ENCODE measurements at places on chromosomes 4 and X.

DNA sequence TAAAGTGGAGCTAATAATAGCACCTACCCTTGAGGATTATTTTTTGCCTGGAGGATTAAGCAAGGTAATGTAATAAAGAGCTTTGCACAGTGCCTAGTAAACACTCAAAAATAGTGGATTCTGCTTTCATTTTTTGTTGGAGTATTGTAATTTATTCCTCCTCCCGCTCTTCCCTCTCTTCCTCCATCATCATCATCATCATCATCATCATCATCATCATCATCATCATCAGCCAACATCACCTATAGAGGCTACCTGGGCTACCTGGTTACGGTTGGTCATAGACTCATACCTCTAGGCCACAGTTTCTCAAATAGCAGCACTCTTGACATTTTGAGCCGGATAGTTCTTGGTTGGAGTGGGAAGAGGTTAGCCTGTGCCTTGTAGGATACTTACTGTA is 126.9 kb upstream of the TEX13A start:
- DNase-seq, result no peak

- peak; percentile 94 for DNase-seq
Measured at GRCh38 chr4:78775303-78776078, 659 bp upstream of the BMP2K start.

DNA sequence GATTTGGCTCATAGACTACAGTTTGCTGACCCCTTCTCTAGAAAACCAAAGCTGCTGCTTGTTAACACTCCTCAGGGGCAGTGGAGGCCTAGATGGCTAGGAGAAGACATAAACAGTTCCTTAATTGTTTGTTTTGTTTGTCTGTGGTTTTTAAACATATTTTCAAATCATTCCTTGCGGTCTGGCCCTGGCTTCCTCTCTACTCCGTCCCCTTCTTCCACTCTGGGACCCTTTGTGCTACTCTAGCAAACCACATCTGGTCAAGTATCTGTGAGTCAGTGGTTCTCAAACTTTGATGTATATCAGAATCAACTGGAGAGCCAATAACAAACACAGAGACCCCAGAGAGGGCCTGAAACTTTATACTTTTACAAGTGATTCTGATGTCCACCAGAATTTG is 36.1 kb downstream of the FRMPD4 start:
- no peak for DNase-seq

DNA sequence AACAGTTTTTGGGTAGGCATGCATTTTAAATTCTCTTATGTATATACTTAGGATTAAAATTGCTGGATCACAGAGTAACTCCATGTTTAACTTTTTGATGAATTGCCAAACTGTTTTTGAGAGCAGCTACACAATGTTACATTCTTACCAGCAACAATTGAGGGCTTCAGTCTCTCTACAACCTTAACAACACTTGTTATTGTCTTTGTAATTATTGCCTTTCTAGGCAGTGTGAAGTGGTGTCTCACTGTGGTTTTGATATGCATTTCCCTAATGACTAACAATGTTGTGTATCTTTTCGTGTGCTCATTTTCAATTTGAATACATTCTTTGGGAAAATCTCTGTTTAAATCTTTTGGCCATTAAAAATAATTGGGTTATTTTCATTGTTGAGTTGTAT is 17.3 kb upstream of the F11 start:
- no peak for DNase-seq

GRCh38 chrX:56107320-56107719 is 124.8 kb upstream of the KLF8 start:
- DNase-seq, result no peak

GRCh38 chr4:8912089-8912455 is 40.4 kb upstream of the HMX1 start:
- DNase-seq, result no peak

DNA sequence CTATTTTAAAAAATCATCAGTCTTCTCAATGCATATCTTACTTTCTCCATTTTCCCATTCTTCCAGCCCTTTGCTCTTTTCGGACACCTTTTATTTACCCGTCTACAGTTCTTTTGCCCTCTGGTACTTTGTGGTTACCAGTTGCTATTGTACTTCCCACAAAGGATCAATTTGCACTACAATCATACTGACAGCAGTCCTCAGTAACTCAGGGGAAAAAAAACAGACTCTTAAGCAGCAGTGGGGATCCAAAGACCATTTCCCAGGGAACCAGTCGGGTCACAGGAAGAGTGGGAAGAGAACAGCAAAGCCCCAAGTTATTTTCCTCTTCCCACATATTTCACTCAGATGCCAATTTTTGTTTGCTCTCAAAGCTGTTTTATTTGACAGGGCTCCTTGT is 23.1 kb downstream of the DMD start:
- no peak for DNase-seq

- DNase-seq, result no peak
Measured at GRCh38 chr4:84565951-84566350, 17.0 kb upstream of the CDS1 start.

GRCh38 chr4:167233685-167234315 is 494 bp downstream of the SPOCK3 start:
- DNase-seq, result peak; percentile 35

- DNase-seq, result peak; percentile 28
Measured at GRCh38 chrX:43949669-43950068, 23.5 kb downstream of the NDP start.

- DNase-seq, result no peak
Measured at GRCh38 chrX:146264763-146265375, 447.2 kb downstream of the SLITRK2 start.

DNA sequence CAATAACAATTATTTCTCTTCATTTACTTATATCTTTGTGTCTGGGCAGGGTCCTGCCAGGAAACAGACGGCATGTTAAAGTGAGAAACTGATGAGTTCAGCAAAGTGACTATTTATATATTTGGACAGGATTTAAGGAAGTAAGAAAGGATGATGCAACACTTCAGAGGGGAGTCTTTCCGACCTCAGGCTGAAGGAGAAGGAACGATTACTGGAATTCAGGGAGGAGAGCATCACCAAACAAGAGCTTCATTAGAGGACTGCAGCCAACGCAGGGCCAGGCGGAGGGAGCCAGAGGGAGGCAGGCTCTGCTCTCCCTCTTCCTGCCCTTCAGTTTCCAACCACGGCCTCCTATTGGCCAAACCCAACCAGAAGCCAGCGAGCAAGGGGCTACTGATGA is 1.5 kb upstream of the TLR7 start:
- no peak for DNase-seq

DNA sequence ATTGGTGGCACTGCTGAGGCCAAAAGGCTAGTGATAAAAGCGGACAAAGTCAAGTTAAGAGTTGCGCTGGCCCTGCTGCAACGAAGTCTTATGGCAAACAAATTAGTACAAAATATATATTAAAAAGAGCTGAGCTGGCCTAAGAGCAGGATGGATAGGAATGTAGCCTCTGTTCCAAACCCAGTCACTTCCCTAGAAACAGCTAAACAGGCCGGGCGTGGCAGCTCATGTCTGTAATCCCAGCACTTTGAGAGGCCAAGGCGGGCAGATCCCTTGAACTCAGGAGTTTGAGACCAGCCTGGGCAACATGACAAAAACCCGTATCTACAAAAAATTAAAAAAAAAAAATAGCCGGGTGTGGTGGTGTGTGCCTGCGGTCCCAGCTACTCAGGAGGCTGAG is 32.4 kb upstream of the UGDH start:
- no peak for DNase-seq

DNA sequence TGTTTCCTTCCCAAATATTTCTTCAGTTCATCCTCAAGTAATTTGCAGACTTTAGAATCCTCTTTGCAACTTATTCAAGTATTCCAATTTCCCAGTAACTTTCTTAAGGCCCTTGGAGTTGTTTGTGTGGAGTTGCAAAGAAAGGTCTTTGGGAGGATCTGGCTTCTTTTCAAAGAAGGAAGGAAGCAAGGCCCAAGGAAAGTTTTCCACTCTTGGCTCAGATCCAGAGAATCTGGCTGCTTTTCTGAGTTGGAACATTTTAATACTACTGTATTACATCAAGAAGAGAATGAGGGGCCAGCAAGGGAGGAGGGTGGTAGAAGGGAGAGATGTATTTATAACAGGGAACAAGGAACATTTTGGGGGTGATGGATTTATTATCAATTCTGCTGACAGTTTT is 10.5 kb downstream of the CDX4 start:
- DNase-seq, result no peak

- DNase-seq, result peak; percentile 63
Measured at GRCh38 chr4:113394730-113395530, 345.5 kb downstream of the ANK2 start.

DNA sequence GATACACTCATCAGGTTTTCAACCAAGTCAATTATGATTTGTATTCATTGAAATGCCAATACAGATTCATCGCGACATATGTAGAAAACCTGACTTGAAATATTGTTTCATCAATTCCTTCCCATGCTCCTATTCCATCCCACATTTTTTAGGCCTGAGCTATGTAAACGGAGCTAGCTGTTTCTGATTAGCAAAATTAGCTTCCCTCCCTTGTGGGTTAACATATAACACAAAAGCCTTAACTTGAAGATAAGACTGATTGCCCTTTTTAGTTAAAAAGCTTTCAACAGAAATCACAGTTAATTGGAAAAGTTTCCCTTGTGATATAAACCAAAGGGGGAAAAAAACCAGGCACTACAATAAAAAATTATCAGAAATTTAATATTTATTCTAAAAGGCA is 32.8 kb upstream of the DCLK2 start:
- no peak for DNase-seq

DNA sequence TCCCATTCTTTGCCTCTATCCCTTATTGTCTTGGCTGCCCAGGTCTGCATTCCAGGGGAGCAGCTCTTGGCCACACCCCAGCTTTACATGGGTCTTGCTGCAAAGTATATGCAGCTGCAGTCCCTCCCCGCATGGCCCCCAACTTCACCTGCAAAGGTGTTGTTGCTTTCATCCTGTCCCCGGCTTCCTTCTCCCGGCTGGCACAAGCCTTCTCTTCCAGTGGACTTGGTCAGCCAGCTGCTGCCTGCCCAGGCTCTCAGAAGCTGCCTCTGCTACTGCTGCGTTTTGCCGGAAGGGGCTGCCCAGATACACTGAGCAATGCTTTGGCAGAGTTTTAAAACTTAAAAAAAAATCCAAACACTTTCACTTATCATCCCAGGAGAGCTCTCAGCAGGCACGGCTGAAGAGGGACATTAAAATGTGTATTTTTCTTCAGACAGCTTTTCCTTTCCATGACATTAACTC is 121.2 kb upstream of the PDLIM3 start:
- no peak for DNase-seq

DNA sequence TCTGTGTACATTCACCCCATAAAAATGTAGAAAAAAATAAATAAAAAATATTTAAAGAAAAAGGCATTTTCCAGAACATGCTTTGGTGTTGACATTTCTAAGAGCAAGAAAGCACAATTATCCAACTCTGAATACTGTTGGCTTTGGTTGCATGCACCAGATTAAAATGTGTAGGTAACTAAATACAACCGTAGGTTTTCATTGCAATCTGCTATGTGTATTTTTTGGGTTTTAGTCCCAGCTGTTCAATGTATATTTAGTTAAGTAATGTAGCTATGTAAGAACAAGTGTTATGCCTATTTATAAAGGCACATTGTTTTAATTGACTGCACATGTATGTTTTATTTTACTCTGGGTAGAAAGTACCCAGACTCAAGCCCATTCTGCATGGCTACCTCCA is 108.1 kb upstream of the PAQR3 start:
- no peak for DNase-seq

DNA sequence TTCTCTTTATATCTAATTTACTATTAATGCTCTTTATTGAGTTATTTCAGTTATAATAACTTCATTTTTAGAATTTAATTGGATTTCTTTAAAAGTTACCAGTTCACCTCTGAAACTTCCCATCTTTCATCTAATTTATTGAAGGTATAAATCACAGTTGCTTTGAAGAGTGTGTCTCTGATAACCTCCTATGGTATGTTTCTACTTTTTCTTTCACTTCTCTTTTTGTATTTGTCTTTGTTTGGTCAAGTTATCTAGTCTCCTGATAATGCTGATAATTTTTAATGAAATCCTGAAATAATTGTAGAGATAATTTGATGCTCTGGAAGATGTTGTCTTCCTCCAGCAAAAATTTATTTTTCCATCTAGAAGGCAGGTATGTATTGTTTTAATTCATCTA is 141.6 kb upstream of the NPY2R start:
- no peak for DNase-seq

DNA sequence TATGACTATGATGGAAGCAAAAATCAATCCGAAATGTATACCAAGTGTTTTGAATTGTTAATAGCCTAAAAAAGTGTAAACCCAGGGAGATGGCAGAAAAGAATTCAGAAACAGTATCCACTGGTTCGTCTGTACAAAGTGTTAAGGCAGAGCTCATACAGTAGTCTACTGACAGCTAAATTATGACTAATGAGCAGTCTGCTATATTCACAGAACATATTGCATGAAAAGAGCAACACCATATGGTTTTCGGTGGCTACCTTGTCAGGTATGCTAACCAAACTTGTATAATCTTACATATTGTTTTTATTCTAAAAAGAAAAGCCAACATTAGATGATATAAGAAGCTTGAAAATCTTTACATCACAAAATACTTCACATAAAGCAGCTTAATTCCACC is 18.5 kb downstream of the EPHA5 start:
- no peak for DNase-seq

- no peak for DNase-seq
Measured at GRCh38 chr4:142565771-142566170, 280.3 kb downstream of the INPP4B start.

- no peak for DNase-seq
Measured at GRCh38 chr4:31246856-31247255, 526.7 kb downstream of the PCDH7 start.

GRCh38 chrX:107979534-107979933 is 2.6 kb downstream of the TEX13B start:
- DNase-seq, result no peak

DNA sequence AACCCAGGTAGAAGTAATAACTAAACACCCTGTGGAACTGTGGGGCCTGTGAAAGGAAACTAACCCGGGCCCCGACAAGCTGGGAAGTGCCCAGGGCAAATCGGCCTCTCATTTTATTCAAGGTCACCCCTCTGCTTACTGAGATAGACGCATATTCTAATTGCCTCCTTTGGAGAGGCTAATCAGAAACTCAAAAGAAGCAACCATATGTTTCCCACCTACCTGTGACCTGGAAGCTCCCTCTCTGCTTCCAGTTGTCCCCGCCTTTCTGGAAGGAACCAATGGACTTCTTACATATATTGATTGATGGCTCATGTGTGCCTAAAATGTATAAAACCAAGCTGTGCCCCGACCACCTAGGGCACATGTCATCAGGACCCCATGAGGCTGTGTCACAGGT is 23.1 kb upstream of the DHRSX start:
- DNase-seq, result no peak

DNA sequence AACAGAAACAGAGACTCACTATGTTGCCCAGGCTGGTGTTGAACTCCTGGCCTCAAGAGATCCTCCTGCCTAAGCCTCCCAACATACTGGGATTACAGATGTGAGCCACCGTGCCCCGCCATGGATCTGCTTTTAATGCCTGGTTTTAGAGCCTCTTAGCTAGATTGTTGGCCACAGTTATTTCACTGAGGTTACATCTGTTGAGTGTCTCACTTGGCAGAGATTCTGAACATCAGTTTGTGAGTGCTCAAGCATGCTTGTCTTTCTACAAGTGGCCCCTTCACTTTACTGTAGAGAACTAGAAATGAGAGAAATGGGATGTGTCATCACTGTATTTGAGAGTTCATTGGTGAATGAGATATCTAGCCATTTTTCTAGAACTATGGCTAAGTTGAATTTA is 218.5 kb downstream of the APBB2 start:
- no peak for DNase-seq

- DNase-seq, result no peak
Measured at GRCh38 chr4:35175487-35175886, 1068.8 kb downstream of the ARAP2 start.
